ENCODE measurements at places on chromosomes 5 and 9. TPM values are rescaled to one million over a fixed set of nuclear protein-coding genes. Genes with fewer than 3 reads are reported as not detected.

Gene KCNMB1
- not detected for total RNA-seq

Gene NRARP
- 20.7 TPM for total RNA-seq

Gene GARIN3
- not detected for total RNA-seq

Gene PCDHA9
- 2.0 TPM for total RNA-seq

Gene PTPRD
- 118 TPM for total RNA-seq

Gene ANAPC2
- total RNA-seq, result 18.9 TPM

Gene RNF183
- total RNA-seq, result 0.09 TPM

Gene TAF1L
- total RNA-seq, result not detected

Gene FGF10
- total RNA-seq, result 1.3 TPM

Gene C5orf15
- total RNA-seq, result 120 TPM

Gene ORM2
- total RNA-seq, result not detected

Gene PHYHD1
- total RNA-seq, result 19.0 TPM

Gene FOXD4L6
- total RNA-seq, result not detected

Gene SMIM32
- 0.13 TPM for total RNA-seq

Gene HSPB3
- total RNA-seq, result not detected

Gene PCA3
- total RNA-seq, result 0.30 TPM

Gene MOB3B
- total RNA-seq, result 15.3 TPM

Gene CD14
- total RNA-seq, result not detected

Gene FCN1
- not detected for total RNA-seq

Gene ZDHHC12
- total RNA-seq, result 53.9 TPM
